Osteoblast (primary cell): ENCODE measurements at places on chromosomes 12 and 14.

GRCh38 chr12:67649570-67650387, 1.2 kb downstream of the DYRK2 start:
- H3K27me3 ChIP-seq = no peaks in the 10 kb centered on the region
- peak; percentile 87 for DNase-seq
- peak overlapping the region; percentile 72 for H3K27ac ChIP-seq
- peak overlapping the region; percentile 88 for H3K4me3 ChIP-seq
- peaks cover 15% of the 10 kb centered on the region for H3K4me1 ChIP-seq
- peaks cover 6% of the 10 kb centered on the region for H3K36me3 ChIP-seq

GRCh38 chr14:99516871-99517642, 35.8 kb downstream of the CCNK start:
- peak; percentile 53 for DNase-seq
- H3K36me3 ChIP-seq = peaks cover 16% of the 10 kb centered on the region
- no peaks in the 10 kb centered on the region for H3K27me3 ChIP-seq
- no peak overlapping the region for H3K27ac ChIP-seq

GRCh38 chr12:116136340-116136739, 141.2 kb downstream of the MED13L start:
- no peak for DNase-seq
- H3K27ac ChIP-seq = peak overlapping the region; percentile 50
- H3K4me1 ChIP-seq = peaks cover 63% of the 10 kb centered on the region
- no peaks in the 10 kb centered on the region for H3K36me3 ChIP-seq

GRCh38 chr14:98906123-98906995, 365.6 kb downstream of the BCL11B start:
- H3K4me1 ChIP-seq = no peaks in the 10 kb centered on the region
- no peaks in the 10 kb centered on the region for H3K36me3 ChIP-seq
- no peak overlapping the region for H3K27ac ChIP-seq
- no peaks in the 10 kb centered on the region for H3K27me3 ChIP-seq
- H3K4me3 ChIP-seq = no peak overlapping the region

- no peaks in the 10 kb centered on the region for H3K27me3 ChIP-seq
- H3K27ac ChIP-seq = peak overlapping the region; percentile 56
Measured at GRCh38 chr12:49198431-49199155, 9.7 kb upstream of the TUBA1A start.

DNA sequence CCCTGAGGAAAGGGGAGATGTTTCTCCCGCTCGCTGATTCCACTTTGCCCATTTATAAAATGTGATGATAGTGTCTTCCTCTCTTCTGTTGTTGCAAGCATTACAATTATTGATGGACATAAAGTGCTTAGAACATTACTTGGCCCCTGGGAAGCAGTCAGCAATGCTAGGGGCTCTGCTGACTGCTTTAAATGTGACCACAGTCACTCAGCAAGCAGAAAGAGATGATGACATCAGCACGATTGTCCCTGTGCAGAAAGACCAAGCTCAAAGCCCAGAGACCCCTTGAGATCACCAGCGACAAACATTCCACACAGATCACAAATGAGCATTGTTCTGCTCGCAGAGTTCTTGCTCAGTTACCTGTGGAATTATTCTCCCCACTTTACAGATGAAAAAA, 26.5 kb downstream of the TUNAR start:
- no peak overlapping the region for H3K27ac ChIP-seq
- DNase-seq = no peak
- no peaks in the 10 kb centered on the region for H3K4me1 ChIP-seq
- H3K36me3 ChIP-seq = no peaks in the 10 kb centered on the region
- H3K27me3 ChIP-seq = peaks cover 6% of the 10 kb centered on the region
